ENCODE measurements at places on chromosomes 6 and 20.

DNA sequence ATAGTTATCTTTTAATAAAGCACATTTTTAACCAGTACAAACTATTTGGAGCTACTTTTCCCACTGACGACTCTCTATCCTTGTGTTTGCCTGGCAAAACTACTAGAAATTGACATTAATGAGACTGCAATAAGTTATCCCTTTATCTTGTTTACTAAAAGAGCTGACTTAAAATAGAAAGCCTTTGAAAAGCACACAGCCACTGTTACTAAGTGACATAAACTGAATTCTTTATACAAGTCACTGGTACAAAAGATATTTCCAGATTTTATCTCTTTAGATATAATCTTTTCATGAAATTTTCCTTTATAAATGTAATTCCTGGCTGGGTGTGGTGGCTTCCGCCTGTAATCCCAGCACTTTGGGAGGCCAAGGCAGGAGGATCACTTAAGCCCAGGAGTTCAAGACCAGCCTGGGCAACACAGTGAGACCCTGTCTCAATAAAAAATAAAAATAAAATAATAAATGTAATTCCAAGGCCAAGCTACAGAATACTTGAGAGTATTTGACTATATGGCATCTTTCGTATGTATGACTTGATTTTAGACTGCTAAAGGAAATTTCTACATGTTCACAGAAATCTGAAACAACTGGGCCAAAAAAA lies 9.5 kb downstream of the MBOAT1 start:
- no peak for DNase-seq

DNA sequence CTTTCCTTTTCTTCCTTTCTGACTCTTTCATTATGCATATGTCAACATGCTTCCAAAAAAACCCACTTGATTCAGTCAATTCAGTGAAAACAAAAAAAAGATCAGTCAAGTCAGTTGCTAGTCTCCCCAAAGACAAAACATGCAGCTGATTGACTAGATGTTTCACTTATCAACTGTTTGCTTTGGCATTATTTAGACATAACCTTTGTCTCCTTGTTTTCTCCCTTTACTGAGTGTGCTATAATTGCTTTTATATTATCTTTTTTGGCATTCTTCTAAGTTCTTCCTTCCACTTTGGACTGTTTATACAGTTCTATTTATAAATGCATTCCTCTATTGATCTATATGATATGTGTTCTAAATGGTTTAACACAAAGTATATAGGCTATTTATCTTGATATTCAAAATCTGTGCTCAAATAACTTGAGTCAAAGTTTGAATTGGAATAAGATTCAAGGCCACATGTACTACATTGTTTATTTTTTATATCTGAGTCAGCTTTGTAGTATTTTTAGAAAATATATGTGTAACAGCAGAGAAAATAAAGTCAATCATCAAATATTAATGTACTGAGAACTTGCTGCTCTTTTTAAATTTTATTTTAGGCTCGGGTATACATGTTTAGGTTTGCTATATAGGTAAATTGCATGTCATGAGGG lies 260.5 kb downstream of the CENPW start:
- DNase-seq: no peak

DNA sequence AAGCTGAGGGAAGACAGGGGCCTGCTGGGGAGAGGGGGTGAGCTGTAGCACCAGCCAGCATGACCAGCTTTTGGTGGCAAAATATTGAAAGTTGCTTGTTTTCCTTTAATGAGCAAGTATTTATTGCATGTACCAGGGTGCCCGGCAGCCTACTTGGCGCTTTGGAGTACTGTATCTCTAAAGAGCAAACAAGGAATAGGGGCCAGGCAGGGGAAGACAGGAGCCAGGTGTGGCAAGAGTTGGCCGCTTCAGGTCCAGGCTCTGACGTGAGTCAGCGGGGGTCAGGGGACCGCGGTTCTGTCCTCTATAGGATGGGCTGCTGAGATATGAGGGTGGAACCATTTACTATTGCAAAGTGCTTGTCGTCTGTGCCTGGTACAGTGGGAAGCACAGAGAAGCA lies 63.1 kb downstream of the PSMG4 start:
- DNase-seq: no peak

DNA sequence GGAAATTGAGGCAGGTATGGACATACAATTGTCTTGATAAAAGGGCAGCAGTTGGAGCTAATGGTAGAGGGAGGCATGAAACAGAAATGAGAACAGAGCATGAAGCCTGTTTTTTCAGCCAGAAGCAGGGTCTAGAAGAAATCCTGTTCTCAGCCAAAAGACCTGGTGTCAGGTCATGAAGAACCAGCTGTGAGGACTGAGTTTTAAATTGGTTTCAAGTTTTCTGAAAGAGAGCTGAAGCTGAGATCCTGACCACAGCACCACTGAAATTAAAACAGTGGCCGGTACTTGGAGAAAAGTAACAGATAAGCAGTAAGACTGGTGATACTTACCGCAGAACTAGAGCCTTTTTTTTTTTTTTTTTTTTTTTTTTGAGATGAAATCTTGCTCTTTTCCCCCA lies 283.8 kb upstream of the BMP2 start:
- DNase-seq: no peak

DNA sequence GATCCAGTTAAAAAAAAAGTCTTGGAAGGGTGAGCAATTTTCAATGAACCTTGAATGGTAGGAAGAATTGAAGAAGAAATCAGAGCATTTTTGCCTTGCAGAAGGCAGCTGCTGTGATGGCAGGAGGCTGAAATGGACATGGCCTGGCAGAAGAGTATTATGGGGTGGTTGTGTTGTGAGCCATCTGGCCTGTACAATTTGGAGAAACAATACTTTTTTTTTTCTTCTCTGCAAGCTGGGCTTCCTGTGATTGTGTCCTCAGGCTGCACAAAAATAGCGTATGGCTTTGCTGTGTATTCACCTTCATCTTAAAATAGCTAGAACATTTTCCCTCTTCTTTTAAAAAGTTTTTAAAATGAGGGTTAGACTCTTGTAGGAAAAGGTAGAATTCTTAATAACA lies 21.4 kb downstream of the SYCP2L start:
- no peak for DNase-seq

DNA sequence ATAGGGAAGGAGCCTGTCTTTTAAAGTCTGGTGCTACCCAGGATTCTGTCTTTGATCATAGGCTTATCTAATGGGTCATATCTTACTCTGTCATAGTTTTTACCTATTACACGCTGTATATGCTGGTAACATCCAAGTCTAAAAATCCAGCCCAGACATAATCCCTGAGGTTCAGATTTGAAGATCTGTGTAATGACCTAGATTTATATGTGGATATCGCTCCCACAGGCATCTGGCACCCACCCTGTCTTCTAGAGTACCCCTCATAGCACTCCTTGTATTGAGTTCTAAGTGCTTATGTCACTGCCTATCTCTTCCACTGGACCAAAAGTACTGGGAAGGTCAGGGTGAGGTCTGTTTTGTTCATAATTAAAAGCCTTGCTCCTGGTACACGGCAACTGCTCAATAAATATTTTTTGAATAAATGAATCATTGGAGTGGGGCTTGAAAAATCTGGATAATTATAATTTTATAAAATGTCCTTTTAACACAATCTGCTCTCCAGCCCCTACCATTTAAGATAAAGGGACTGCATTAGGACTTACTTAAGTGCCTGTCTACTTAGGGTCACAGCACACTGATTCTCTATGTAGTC lies 136.4 kb downstream of the FUT9 start:
- no peak for DNase-seq

GRCh38 chr20:7710440-7710839 lies 229.8 kb downstream of the HAO1 start:
- DNase-seq: no peak

DNA sequence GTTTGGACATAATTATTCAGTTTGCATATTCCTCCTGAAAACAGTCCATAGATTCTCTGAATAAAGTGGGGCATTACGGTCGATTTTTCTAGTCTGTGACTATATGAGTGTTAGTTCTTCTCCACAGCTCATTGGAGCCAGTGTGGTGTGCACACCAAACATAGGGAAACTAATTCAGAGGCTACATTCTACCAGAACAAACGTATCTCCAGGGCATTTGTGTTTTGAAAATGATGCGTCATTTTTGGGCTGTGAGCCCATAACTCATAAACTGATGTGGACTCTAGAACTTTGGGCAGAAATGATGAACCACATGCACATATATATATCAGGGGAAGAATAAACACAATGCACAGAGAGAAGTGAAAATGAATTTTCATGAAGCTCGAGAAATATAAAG lies 41.8 kb downstream of the C6orf58 start:
- DNase-seq: no peak
